ENCODE measurements at places on chromosomes 7 and 10. TPM values are rescaled to one million over a fixed set of nuclear protein-coding genes. Genes with fewer than 3 reads are reported as not detected.

Gene FAM25A
- total RNA-seq, result not detected

Gene TEX47
- not detected for total RNA-seq

Gene HECW1
- total RNA-seq, result 1.8 TPM

GRCh38 chr10:100209303-100209702 is 20.1 kb downstream of the CHUK start:
- H3K4me1 ChIP-seq, result no peaks in the 10 kb centered on the region
- DNase-seq, result no peak
- peaks cover 64% of the 10 kb centered on the region for H3K36me3 ChIP-seq
- no peak overlapping the region for H3K27ac ChIP-seq

DNA sequence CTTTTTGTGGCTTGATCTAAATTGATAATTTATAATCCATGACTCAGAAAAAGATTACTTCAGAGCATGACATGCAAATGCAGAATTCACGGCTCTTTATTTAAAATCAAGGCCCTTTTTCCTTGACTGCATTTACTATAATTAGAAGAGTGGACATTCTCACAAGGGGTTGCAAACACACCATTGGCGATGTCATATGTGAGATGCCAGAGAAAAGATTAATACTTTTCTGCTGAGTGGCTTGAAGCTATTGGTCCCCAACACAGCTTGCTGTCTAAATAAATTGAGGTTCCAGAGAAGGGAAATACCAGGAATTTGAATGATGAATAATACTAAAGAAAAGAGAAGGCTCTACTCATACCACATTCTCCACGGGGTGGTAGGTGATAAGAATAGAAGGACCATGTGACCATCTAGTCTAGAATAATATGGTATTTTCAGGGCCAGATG is 78.7 kb upstream of the ARID5B start:
- no peak overlapping the region for H3K4me3 ChIP-seq
- H3K4me1 ChIP-seq, result no peaks in the 10 kb centered on the region
- no peak overlapping the region for H3K27ac ChIP-seq
- H3K36me3 ChIP-seq, result no peaks in the 10 kb centered on the region
- no peaks in the 10 kb centered on the region for H3K27me3 ChIP-seq
